ENCODE measurements at places on chromosomes 12 and 14.

DNA sequence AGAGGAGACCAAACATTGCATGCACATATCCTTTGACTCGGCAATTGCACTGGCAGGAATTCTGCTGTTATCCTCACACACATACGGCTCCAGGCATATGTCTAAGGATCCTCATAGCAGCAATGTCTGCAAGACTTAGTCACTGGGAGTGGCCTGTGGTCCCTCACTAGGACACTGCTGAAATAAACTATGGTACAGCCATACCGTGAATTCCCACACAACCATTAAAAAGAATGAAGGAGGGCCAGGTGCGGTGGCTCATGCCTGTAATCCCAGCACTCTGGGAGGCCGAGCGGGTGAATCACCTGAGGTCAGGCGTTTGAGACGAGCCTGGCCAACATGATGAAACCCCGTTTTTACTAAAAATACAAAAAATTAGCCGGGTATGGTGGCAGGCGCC lies 105.1 kb downstream of the ZFP36L1 start:
- DNase-seq = peak; percentile 97

DNA sequence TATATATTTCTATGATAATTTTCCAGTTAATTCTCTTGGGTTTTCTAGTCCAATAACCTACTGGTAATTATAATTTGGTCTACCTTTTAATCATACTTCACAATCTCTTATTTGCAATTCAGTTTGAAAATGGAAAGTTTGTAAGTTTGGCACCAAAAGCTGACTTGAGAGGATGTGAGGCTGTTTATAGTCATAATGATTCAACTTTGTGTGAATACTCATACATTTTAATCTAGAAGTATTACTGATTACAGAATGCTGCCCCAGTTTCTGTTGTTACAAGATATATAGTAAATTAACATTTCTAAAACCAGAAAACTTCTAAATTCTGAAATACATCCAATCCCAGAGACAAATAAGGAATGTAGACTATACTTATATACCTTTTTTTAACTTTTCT lies 158.2 kb downstream of the SLC38A4 start:
- DNase-seq = no peak

GRCh38 chr12:59036973-59037762 lies 116.9 kb upstream of the LRIG3 start:
- DNase-seq = peak; percentile 76

DNA sequence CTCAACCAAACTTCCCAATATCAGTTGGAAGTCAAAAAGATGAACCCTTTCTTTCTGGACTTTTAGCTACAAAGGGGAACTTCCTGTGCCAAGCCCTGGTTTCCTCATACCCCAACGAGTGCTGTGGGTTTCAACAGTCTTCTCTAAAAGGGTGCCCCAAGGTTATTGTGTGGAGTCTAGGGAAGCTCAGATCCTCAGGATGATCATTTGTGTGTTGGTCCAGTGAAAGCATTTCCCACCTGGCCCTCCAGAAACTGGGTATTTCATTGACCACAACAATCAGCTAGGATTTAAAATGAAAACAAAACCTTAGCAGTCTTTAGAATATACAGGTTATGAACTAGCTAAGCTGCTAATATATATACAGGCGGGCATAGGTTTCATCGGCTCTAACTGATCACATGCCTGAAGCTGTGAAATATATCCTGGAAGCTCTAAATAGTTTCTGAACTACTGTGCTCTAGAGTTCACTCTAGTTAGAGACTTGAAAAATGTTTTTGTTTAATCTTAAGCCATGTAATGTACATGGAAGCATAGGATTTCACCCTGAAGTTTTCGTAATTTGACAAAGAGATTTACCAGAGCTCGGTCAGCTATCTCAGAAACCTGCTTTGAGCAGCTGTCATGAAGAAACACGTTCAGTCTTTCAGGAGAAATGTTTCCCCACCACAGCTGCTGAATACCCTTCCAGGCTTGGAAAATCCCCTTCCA lies 29.6 kb downstream of the P2RX4 start:
- no peak for DNase-seq

DNA sequence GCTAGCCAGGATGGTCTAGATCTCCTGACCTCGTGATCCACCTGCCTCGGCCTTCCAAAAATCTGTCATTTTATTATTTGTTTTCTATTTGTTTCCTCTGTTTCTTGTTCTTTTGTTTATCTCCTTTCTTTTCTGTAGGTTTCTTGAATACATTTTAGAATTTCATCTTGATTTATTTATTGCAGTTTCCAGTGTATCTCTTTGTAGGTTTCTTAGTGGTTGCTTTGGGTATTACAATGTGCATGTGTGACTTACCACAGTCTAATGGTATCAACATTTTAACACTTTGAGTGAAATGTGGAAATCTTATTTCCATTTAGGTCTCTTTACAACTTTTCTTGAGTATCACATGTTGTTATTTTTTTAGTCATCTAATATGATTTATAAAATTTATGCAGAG lies 29.9 kb upstream of the MUCL1 start:
- DNase-seq = no peak

DNA sequence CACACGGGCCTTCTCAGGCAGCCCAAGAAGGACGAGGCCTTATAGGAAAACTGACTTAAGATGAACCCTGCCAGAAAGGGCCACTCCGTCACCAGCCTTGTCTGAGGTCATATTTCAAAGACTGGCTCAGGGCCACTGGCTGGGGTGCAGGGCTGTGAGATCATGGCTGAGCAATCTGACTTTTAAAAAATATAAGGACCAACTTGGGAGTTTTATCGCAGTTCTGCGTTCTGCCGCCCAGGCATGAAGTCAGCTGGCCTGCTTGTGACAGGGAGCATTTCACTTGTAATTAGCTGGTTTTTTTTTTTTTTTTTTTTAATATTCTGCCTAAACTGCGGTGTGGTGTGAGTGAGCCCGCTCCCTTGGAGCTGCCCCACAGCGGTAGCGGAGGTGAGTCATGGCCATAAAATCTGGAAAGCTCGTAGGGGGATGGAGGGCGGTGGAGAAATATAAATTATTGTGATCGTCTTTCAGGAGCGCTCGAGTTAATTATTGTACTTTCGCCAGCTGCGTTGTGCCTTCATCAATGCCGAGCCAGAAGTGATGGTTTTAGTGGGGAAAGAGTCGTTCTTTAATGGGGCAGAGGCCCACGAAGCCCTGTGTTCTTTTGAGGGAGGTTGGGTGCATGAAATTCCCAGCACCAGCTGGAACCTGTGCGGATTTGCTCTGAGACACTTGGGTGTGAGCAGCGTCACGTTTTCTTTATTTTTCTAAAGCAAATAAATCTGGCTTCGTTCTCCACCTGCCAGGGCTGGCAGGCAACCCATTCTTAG lies 231.9 kb downstream of the C12orf75 start:
- DNase-seq = peak; percentile 91

GRCh38 chr12:23093488-23093887 lies 468.5 kb downstream of the ETNK1 start:
- DNase-seq = no peak

DNA sequence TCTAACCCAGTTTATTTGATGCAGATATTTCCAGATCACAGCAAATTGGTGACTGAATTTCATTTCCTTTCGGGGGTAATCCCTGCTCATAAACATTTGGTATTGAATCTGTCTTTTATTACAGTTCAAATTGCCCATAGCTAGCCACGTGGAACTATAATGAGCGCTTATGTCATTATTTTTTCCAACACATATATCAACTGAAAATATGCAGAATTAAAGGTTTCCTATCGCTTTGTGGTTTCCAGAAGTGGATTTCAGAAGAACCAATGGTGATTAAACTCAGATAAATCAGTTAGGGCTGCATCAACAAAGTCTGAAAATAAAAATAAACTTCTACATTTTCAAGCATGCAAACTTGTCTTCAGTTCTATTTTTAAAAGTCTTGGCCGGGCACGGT lies 111.9 kb downstream of the PIK3C2G start:
- no peak for DNase-seq

GRCh38 chr12:80954857-80955520 lies 17.3 kb upstream of the LIN7A start:
- no peak for DNase-seq

GRCh38 chr12:20374795-20375194 lies 6.5 kb downstream of the PDE3A start:
- no peak for DNase-seq

DNA sequence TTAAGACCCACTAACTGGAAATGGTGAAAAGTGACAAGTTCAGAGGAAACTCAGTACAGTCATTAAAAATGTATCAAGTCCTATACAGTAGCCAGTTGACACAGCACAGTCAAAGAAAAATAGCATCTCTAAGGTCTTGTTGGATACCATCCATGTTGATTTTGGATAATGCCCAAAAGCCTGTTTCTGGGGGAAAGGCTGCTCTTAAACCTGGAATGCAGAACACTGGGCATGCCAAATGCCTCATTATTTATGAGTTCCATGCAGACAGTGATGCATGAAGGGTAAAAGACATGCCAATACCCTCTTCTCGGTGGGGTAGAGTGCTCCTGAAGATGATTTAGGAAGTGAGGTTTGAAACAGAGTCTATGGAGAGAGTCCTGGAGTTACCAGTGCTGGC lies 29.6 kb downstream of the KCNK13 start:
- DNase-seq = peak; percentile 10

DNA sequence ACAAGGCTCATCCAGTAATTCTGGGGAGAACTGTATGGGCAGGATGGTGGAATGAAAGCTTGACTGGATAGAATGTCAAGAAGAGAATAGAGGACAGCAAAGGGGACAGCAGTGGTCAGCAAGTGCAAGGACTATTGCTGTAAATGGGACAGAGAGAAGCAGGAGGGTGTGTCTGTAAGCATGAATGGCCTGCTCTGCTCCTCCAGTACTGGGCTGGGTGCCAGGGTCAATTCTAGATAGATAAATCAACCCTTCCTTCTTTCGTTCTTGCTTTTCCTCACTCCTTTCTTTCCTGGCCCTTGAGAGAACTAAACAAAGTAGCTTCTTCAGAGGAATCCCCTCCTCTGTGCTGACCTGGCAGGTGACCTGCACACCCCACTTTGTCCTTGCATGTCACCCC lies 1019.2 kb downstream of the BCL11B start:
- no peak for DNase-seq

- no peak for DNase-seq
Observed at GRCh38 chr12:52211716-52212585, 20.1 kb upstream of the KRT80 start.

DNA sequence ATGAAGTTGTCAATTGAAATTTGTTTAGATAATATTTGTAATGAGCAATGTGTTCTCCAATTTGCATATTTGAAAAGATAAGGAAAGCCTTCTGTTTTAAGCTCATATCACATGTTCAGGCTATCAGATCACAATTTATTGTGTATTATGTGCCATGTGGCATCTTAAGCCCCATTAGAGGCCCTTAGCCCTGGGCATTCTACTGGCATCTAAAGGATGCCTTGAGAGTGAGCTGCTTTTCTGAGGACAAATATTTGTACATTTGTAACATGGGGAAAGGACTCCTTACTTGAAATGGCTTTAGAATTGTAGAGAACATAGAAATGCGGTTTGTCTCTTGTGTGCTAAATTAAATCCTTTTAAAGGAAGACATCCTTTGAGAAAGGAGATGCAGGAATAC lies 62.2 kb downstream of the RMST start:
- no peak for DNase-seq

- no peak for DNase-seq
Observed at GRCh38 chr14:90593254-90594040, 196.6 kb downstream of the CALM1 start.

DNA sequence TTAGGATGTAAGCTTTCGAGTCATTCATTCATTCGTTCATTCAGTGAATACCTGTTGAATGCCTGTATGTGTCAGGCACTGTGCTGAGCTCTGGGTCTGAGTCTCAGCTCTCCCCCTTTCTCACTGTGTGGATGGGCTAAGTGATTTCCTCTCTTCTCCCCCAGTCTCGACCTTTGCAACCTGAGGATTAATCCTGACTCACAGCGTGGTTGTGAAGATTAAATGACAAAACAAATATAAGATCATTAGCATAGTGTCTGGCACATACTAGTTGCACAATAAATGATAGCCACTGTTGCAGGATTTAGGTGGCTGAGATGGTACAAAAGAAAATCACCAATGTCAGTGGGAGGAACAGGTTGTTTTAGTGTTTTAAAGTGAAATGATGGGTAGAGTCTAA lies 136.7 kb downstream of the GPR135 start:
- DNase-seq = no peak

DNA sequence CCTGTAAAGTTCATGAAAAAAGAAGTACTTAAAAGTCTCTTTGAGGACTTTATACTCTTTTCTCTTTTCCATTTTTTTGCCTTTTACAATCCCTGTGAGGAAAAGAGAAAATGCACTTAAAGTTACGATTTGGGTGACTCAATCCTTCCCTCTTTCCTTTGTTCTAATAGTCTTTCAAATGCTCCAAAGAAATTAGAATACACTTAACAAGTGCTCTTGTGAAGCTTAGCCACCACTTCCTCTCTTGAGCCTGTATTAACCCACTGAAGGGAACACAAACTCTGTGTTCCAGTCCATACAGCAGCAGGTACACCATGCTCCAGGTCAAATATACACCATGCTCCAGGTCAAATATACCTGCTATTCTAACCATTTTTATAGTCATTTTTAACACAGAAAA lies 581.1 kb upstream of the MGAT4C start:
- DNase-seq = peak; percentile 52

DNA sequence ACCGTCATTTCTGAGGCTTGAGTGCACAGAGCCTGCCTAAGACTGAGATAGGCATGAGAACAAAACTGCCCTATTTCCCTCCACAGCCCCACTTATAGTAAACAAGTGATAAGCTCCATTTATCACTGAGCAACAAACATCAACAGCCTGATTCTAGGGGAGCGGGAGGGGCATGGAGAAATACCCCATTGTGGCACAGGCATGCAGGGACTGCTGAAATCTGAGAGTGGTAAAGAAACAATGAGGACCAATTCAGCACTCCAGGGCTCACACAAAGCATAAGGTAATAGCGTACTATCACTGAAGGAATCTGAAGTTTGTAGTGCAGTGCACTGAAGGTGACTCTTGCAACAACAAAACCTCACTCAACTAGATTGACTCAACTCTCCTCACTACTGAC lies 186.7 kb downstream of the ANO2 start:
- DNase-seq = no peak

DNA sequence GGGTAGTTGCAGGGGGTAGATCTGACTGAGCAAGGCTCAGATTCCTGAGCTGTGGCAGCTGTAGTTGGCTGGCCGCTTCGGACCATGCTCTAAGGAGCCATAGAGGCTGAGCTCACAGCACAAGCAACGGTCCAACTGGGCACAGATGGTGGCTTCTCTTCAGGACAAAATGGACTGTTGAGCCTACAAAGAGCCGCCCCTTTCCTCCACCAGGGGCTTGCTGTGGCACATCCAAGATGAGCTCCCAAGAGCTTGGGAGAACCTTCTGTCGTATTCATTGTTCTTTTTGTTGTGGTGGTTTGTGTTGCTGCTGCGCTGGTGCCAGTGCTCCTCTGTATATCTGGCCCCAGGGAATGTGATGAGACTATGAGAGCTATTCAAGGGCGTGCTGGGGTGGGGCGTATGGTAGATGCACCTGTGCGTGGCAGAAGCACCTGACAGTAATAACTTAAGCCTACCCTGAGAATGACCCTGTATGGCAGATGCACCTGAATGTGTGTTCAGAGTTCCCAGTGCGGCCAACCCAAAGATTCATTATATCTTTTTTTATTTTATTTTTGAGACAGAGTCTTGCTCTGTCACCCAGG lies 17.8 kb upstream of the LGALS3 start:
- no peak for DNase-seq
